Keratinocyte (primary cell): ENCODE measurements at places on chromosomes 4 and X.

DNA sequence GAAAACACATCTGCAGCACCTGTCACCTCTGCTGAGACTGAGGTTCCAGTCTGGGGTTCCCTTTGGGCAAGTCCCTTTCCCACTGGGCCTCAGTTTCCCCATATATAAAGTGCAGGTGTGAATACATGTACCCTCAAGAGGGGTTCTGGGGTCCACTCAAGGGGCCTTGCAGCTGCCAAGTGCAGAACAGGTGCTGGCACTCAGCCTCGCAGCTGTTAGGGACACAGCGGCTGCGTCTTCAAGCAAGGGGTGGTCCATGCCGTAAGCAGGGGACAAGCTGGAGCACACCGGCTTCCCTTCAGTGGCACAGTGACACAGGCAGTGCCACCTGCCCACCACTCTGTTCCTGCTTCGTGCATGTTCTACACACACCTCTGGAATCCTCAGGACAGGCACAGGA, 86.9 kb upstream of the PSAPL1 start:
- DNase-seq = no peak

GRCh38 chrX:8913655-8914409, 112.6 kb upstream of the FAM9A start:
- no peak for DNase-seq

DNA sequence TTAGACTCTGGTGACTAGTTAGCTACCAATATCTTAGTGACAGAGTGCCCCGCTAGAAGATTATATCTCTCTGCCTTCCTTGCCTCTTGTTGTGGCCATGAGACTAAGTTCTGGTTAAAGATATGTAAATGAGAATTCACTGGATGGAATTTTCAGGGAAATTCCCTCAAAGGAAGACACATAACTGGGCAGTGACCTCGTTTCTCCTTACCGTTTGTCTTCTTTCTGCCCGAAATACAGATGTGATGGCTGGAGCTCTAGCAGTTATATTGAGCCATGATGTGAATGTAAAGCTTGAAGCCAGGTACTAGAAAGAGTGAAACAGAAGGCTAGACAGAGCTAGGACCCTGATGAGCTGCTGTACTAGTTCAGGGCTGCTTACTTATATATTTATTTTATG, 80.5 kb downstream of the FHDC1 start:
- DNase-seq = no peak

GRCh38 chrX:118760025-118760424, 32.6 kb downstream of the IL13RA1 start:
- no peak for DNase-seq

DNA sequence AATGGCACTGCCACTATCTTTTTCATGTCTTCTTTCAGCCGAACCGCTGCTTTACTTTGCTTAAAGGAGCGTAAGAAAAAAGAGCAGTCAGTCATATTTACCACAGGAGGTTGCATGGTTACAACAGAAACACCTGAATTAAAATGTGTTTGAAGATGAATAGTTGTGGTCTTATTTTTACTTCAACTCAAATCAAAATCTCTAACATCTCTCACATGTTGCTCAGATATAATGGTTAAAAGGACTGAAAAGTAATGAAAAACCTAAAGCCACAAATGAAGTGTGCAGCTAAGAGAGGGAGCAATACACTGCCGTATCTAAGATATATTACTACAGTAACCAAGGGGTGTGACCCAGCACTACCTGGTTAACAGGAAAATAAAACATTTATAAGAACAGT, 27.4 kb downstream of the FAM13A start:
- no peak for DNase-seq

- DNase-seq = no peak
Measured at GRCh38 chr4:6184169-6184568, 16.2 kb downstream of the JAKMIP1 start.

GRCh38 chr4:40678421-40678820, 48.8 kb upstream of the RBM47 start:
- no peak for DNase-seq
